ENCODE measurements at places on chromosomes 13 and 19. TPM values are rescaled to one million over a fixed set of nuclear protein-coding genes. Genes with fewer than 3 reads are reported as not detected.

The TBC1D17 gene
- total RNA-seq = 15.6 TPM

The DOCK6 gene
- 37.0 TPM for total RNA-seq

The MBD3L3 gene
- total RNA-seq = 1.1 TPM

The RASL11A gene
- total RNA-seq = 2.0 TPM

The ADGRE3 gene
- total RNA-seq = 0.31 TPM

The SMAD9 gene
- 2.8 TPM for total RNA-seq

The KCNRG gene
- 8.4 TPM for total RNA-seq

The CD22 gene
- not detected for total RNA-seq

The FFAR1 gene
- total RNA-seq = 0.16 TPM

The FUT6 gene
- 0.67 TPM for total RNA-seq

The PLIN4 gene
- total RNA-seq = 0.27 TPM

The LYL1 gene
- 2.1 TPM for total RNA-seq

The KCTD12 gene
- total RNA-seq = 4.0 TPM

The ZNF730 gene
- total RNA-seq = not detected

The OR7D4 gene
- total RNA-seq = not detected

The ERVK3-1 gene
- 38.0 TPM for total RNA-seq

The ATP4B gene
- 0.21 TPM for total RNA-seq

The ZNF470 gene
- 9.0 TPM for total RNA-seq

The FAM187B gene
- not detected for total RNA-seq

The ZNF878 gene
- 0.58 TPM for total RNA-seq

The ZNF44 gene
- 18.3 TPM for total RNA-seq

The INSR gene
- total RNA-seq = 16.5 TPM

The CAPN12 gene
- total RNA-seq = 0.45 TPM

The TPRX1 gene
- 0.46 TPM for total RNA-seq

The MEIOSIN gene
- 0.14 TPM for total RNA-seq

The CYP4F3 gene
- total RNA-seq = 0.09 TPM

The IRS2 gene
- total RNA-seq = 0.20 TPM

Data from motor neuron (in vitro differentiated cells).